Smooth muscle cell of the brain vasculature (primary cell): ENCODE measurements at places on chromosomes 5 and 9.

DNA sequence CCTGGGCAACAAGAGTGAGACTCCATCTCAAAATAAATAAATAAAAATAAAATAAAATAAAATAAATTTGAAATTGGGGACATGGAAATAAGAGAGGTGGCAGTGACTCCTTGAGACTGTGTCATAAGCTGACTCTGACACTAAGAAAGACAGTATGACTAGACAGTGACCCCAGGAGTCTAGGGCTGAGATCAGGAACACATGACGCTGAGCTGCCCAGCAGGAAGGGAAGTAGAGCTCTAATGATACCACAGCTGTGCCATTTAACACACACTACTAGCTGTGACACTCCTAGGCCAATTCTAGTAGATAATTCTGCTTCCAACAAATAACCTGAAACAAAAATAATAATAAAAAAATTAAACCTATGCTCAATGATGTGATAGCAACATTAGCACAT lies 293.0 kb downstream of the SEC61B start:
- DNase-seq: no peak

DNA sequence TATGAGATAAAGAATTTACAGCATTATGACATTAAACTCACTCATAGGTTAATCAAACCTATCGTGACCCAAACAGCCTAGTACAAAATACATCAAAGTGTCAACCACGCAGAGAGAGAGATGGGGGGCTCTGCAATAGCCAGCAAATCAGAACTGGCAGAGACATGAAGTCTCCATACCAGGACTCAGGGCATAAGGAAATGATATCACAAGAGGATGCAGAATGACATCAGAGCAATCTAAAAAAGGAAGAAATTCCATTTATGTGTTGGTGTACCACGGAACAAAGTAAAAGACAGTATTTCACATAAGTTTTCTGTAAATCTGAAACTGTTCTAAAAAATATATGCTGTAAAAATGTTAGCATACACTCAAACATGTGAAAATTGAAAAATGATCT lies 24.6 kb downstream of the BICD2 start:
- DNase-seq: no peak

- DNase-seq: no peak
Observed at GRCh38 chr9:137167277-137167746, 2.5 kb downstream of the LRRC26 start.

DNA sequence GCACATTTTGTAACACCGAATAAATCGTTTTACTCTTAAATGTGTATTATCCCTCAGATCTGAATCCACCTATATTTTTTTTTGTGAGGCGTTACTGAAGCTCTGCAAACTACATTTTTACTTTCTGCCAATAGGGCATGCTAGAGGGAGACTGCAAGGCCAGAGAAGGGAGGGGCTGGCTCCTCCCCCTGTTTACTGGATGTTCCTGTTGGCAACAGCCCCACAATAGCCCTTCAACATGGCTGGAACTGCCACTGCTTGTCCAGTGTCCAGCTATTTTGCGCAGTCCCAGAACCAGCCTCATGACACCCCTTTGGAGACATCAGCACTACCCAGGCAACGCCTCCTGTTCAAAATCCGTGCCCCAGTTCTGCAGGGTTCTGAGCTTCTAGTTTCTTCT lies 85.4 kb upstream of the MIER3 start:
- no peak for DNase-seq

DNA sequence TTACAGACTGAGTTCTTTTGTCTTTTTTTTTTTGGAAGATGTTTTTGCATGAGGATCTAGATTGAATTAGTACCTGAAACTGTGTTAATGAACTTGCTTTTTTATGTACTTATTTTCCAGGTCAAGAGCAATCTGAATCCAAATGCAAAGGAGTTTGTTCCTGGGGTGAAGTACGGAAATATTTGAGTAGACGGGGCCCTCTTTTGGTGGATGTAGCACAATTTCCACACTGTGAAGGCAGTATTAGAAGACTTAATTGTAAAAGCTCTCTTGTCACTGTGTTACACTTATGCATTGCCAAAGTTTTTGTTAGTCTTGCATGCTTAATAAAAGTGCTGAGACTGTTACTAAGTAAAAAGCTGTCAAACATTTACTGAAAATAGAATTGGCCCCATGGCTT lies 14.5 kb downstream of the SLC23A1 start:
- no peak for DNase-seq

DNA sequence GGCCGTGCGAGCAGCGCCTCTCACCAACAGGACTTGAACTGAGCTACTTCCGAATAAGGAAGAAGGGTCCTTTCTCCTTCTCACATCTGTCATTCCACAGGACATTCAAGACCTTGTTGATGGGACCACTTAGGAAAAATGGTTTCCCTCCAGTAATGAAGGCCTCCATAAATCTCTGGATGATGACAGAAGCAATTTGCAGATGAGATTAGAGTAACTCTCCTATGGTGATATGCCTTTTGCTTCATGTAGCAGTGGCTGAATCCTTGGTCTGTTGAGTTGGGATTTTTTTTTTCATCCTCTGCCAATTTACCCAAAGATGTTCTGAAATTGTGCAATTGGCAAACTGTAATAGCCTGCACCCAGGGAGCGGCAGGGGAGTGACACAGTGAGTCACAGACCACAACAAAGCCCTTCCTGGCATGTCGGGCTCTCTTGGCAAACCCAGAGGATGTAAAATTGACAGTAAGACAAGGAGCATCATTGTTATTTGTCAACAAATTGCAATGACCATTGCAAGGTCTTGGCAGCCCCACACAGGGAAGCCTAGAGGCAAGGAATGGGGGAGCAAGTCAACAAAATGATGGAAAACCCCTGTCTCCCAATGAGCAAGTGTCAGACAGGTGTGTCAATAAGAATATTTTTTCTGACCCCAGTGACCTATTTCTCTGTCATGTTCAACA lies 275.9 kb downstream of the ACTL7B start:
- no peak for DNase-seq

DNA sequence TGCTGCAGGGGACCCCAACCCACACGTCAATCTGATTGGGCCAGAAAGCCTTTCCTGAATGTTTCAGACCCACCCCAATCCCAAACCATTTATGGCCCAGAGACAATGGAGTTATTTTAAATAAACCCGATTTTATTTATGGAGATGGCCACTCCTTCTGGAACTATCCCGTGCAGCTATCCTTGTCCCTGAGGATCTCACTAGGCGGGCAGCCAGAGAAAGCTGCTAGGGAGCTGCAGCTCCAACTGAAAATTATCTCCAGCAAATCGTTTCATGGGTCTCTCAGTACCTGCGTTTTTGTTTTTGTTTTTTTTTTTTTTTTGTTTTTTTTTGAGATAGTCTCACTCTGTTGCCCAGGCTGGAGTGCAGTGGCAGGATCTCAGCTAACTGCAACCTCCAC lies 23.0 kb downstream of the C1QTNF2 start:
- no peak for DNase-seq

DNA sequence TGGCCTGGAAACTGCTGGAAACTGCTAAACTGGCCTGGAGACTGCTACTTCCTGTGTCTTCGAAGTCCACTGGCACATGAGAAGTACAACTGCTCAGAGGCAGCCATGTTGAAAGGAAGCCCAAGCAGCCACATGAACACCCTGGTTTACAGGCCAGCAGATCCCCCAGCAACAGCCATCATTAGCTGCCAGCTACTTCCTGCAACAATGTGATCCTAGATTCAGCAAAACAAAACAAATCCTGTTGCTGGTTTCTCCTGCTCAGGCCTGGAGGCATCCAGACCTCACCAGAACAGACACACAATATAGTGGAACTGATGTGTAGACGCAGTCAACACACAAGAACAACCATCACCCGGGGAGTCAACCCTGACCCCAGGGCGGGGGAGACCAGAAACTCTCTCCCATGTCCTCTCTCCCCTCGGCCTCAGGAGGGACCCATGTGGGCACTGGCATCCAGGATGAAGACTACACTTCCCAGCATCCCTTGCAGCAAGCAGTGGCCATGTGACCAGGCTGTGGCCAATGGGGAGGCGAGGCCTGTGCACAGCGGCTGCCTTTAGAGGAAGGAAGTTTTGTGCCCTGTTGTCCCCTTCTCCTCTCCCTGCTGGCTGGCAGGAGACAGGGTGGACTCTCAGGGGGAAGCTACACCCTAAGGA lies 9.2 kb upstream of the LCN15 start:
- DNase-seq: no peak

DNA sequence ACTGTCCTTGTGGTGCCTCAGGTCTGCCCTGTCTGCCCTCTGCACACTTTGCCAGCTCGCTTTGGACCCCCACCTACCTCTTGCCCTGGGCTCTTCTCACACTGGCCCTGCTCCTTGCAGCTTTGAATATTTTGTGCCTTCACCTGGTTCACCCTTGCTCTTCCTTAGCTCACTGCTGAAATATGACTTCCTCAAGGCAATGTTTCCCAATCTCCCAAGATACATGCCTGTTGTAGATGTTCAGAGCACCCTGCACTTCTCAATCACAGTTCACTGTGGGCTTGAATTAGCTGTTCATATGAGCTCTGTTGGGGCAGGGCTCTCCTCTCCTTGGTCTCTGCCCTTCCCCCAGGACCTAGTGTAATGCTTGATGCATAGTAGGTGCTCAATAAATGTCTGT lies 8.0 kb downstream of the AFAP1L1 start:
- DNase-seq: no peak
